ENCODE measurements at places on chromosomes 5 and 9.
A peak's percentile ranks its signal among the peaks of the same experiment; 100 is the strongest.

GRCh38 chr5:652023-652515 is 39.9 kb downstream of the CEP72 start:
- DNase-seq: no peak

DNA sequence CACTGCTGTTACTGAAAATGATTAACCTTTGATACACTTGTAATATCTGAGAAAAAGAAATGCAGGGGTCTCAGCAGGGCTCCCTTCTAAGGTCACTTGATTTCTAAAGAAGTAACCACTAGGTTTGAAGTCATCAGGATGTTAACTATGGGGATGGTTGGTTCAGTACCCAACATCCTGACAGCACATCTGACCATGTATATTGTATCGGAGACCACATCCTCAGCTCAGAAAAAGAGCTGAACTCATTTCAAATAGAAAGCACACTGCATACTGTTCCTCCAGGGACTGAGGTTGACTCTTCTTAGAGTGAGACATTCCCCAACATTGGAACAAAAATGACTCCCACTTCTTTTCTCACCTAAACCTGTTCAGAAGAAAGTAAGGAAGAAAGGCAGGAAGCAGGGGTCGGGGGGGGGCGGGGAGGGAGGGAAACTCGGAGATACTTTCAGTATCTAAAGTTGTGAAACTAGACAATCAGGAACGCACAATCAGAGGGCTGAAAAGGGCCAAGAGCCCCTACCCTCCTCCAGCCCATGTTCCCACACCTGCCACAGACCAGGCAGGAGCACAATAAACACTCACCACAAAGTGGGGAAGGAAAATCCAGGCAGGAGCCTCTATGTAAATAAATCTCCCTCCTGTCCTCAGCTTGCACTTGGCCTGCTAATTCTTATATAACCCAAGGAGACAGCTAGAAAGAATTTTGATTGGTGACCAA is 730 bp upstream of the GZMA start:
- DNase-seq: no peak

- DNase-seq: no peak
Observed at GRCh38 chr5:131754363-131754762, 42.5 kb downstream of the FNIP1 start.

- no peak for DNase-seq
Observed at GRCh38 chr5:172166030-172166826, 21.8 kb downstream of the STK10 start.

DNA sequence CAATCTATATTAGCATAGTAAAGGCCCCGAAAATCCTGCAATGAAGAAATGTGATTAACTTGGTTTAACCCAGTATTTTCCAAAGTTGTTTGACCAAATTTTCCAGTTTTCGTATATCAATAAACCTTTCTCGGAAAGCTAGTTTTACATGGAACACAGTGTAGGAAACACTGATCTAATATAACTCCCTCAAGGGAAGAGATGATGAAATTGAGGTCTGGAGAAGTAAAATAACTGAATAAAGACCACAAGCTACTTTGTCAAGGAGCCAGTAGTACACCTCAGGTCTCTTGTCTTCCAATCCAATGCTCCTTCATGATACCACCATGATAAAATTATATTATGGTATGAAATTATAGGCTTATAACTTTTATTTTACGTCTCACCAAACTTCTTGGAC is 118.1 kb upstream of the TARS1 start:
- DNase-seq: no peak

DNA sequence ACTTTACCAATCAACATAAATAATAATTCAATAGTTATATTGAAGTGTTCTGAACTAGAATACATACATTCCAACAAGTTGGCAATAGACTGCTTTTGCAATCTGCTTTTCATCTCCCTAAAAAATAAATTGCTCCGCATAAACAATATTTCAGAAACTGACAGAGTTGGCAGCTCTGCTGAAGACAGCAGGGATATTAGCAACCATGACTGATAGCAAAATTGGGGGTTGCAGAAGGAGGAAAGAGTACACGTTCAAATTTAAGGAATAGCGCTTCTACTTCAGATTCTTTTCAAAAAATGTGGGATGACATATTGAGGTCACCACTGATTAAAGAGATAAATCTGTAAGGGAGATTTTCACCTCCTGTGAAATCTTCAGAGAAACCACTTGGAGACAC is 521.2 kb downstream of the DTWD2 start:
- DNase-seq: peak; percentile 26

GRCh38 chr9:110655754-110656641 is 12.6 kb upstream of the MUSK start:
- DNase-seq: no peak

- DNase-seq: no peak
Observed at GRCh38 chr9:68887232-68887631, 126.7 kb downstream of the PRKACG start.

- no peak for DNase-seq
Observed at GRCh38 chr9:99509900-99510535, 287.9 kb downstream of the SEC61B start.

DNA sequence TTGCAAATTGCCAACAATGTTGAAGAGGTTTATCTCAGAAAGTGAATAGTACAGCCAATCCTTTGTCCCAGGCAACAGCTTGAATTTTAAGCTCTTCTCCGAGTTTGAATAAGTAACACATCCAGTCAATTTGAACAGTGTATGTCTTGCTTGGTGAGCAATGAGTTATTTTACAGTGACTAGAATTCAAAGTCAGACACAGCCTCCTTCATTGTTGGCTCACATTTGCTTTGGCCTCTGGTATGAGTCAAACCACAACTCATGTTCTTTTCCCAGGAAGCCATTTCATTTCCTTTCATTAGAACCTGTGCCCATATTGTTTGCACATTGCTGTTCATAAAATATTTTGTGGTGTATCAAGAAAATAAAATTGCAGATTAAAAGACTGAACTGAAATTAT is 622.0 kb upstream of the DAB2 start:
- DNase-seq: no peak

DNA sequence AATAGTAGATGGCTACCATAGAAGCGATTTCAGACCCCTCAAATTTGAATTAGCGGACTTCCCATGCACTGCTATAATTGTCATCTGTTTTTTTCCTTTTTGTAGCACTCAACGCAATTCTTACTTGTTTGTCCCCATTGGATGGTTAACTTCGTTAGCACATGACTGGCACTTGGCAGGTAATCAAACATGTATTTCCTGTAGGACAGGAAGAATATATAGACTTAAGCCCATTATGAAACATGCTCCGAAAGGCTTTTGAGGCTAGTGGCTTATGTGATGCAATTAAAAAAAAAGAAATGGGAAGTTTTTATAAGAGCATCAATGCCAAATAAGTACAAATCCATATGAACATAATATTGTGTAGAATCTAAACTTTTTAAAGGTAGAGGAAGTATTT is 301.2 kb downstream of the PSAT1 start:
- no peak for DNase-seq

- DNase-seq: no peak
Observed at GRCh38 chr9:120478208-120478607, 101.8 kb downstream of the CDK5RAP2 start.

DNA sequence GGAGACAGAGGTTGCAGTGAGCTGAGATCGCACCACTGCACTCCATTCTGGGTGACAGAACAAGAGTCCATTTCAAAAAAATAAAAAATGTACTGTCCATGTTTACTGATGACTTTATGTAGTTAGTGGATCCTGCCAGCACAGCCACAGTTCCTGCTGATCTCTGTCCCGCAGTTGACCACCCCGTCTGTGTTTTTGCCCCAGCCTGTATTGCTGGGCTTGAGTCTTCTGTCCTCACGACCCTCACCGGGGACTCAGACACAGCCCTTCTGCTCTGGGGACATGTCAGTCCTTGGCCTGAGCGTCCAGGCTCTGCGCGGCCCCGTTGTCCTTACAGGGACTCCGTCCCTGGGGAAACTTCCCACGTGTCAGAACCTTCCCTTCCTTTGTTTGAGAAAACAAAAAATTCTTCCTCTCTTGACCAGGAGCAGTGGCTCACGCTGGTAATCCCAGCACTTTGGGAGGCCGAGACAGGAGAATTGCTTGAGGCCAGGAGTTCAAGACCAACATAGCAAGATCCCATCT is 14.5 kb downstream of the SURF6 start:
- no peak for DNase-seq

DNA sequence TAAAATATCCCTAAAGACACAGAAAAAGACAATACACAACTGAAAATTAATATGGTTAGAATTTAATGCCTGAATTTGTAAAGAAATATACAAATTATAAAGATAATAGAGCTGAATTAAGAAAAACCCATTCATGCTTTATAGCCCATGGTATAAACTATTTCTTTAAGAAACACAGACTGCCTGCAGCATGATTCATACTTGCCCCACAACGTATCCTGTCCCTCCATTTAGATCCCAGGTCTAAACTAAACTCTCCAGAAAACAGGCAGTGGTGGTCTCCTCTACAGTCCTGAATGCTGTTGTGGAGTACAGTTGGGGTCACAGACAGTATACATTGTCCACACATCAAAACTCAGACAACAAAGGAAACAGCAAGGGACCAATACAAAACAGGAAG is 24.8 kb downstream of the IL6ST start:
- no peak for DNase-seq

- no peak for DNase-seq
Observed at GRCh38 chr5:5644249-5644648, 221.8 kb downstream of the ICE1 start.

DNA sequence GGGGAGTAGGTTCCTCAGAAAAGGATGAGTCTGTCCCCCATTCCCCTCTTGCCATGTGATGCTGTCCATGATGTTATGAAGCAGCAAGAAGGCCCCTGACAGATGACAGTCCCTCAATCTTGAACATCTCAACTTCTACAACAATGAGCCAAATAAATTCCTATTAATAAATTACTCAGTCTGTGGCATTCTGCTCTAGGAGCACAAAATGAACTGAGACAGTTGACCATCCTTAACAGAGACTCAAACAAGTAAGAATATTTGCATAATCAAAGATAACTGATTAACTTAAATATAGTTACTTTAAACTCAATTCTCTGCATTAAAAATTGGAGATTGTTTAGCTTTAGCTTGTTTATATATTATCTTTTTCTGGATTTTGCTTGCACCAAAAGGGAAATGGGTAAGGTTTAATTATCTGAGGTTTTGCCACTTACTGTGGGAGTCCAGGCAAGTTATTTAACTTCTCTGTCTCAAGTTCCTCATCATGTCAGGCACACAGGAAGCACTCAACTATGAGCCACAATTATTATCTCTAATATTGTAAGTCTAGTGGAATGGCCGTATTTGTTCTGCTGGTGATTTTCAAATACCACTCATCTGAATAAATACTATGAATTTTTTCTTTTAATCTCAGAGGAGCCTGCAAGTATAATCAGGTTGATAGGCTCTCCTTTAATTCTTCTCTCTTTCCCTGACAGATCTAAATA is 162.9 kb downstream of the TSSK1B start:
- no peak for DNase-seq

DNA sequence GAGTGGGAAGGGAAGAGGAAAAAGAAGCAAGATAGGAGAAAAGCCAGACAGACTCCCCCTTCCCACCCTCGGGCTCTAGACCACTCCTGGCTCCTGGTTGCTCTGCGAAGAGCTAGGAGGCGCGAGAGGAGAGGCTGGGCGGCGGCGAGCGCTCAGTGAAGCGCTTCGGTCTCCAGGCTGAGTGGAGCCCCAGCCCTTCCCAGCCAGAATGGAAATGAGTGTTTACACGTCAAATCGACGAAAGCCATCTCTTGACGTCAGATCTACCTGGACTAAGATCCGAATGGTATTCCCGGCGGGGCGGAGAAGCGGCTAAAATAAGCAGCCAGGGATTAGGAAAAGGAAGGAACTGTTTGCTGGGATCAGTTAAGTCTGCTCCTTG is at the start of gene PCSK1:
Gene PCSK1, minus strand, starts transcription at position 183 of the 382 bp plus-strand sequence. CDS start 206 bp downstream, outside the sequence.
- DNase-seq: peak; percentile 75

- peak; percentile 52 for DNase-seq
Observed at GRCh38 chr5:39231705-39232525, 12.6 kb upstream of the FYB1 start.

DNA sequence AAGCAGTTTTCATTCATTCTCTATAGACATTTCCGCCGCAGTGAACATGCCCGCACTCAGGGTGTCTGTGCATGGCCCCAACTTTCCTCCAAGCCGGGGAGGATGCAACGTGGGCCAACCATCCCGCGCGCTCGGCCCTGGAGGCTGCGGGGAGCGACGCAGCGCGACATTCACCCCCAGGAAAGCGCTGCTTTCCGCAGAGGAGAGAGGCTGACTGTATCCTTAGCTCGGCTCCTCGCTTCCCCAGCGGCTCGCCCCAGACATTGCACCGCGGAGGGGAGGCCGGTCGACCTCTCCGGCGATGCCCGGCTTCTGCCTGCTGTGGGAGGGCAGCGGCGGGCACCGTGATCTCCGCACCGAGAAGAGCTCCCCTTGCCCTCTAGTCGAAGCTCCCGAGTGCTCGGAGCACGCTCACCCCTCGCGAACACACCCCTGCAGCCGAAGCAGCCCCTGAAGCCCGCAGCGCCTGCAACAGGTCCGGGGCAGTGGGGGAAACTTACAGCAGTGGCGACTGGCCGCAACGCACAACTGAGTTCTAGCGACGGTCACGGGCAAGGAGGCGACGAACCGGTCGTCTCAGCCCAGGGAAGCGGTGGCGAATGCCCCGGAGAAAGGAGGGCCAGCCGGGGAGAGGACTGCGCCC is 600 bp downstream of the ENC1 start:
- peak; percentile 80 for DNase-seq

DNA sequence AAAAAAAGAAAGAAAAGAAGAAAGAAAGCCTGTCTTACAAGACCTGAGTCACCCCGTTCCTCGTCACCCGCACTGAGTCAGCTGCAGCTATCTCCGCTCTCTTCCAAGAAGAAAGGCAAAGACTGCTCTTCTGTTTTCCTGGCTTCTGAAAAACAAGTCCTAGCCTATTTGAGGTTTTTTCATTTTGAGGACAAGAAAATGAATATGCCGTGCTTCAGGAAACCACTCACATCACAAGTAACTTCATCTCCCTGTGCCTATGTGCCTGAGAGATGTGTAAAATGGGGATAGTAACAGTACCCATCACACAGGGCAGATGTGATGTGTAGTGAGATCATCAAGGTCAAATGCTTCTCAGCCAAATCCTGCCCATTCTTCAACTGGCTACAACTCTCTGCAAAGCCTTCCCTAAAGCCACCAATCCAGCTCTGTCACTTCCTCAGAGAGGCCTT is 78.4 kb downstream of the GLDC start:
- no peak for DNase-seq

DNA sequence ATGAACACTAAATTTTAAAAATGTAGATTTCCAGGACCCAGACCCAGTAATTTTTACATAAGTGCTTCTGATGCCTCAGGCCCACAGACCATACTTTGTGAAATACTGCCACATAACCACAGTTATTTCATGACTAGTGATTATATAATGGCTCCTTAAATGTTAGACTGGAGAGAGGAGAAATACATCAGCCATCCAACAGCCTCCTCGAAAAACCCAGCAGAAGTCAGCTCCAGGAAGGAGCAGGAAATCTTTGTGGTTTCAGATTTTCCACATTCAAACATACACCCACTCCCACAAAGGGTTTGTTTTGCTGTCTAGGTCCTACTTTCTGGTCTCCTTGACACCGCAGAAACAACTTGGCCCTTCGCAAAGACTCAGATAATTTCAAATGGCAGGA is 455.2 kb downstream of the DTWD2 start:
- no peak for DNase-seq

DNA sequence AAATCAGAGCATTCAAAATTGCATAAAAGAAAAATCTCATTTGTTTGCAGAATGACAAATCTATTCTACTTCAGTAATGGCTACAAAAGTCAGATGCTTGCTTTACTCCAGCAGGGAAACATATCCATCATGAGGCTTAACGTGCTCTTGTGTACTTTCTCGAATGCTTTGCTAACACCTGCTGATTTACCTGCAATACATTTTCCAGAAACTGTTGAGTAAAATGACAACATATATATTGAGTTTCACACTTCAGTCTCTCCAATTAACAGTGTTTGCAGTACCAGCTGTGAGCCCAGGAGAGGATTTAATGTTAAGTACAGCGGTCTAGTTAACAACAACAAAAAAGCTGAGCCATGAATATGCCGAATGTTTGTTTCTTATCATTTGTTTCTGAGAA is 391.5 kb upstream of the SMC2 start:
- DNase-seq: no peak

Measured in eye (tissue), 1 donor.